ENCODE measurements at places on chromosomes 5 and 9. TPM values are rescaled to one million over a fixed set of nuclear protein-coding genes. Genes with fewer than 3 reads are reported as not detected.
A peak's percentile ranks its signal among the peaks of the same experiment; 100 is the strongest.

GRCh38 chr5:178555771-178556211 lies 34.4 kb downstream of the COL23A1 start:
- no peak for DNase-seq

- peak; percentile 94 for DNase-seq
These were observed 90.8 kb upstream of the ZNF618 start for GRCh38 chr9:113785334-113785733.

The PALM2AKAP2 gene
- 12.0 TPM for total RNA-seq

DNA sequence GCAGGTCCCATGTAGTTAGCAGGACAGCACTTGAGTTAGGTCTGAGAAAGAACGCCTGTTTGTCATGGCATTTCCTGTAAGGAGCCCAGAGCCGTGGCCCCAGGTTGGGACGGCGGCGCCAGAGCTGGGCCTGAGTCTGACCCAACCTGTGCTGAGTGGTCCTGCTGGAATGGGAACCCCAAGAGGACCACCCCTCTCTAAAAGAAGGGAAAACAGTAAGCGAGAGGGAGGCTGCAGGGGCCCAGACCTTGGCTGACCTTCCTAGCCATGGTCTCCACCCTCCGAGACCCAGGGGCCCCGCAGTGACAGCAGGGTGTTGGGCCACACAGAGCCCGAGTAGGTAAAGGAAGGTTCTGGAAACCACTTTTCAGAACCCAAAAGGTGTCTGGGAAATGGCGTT lies 1.8 kb upstream of the LRRC14B start:
- DNase-seq: no peak

DNA sequence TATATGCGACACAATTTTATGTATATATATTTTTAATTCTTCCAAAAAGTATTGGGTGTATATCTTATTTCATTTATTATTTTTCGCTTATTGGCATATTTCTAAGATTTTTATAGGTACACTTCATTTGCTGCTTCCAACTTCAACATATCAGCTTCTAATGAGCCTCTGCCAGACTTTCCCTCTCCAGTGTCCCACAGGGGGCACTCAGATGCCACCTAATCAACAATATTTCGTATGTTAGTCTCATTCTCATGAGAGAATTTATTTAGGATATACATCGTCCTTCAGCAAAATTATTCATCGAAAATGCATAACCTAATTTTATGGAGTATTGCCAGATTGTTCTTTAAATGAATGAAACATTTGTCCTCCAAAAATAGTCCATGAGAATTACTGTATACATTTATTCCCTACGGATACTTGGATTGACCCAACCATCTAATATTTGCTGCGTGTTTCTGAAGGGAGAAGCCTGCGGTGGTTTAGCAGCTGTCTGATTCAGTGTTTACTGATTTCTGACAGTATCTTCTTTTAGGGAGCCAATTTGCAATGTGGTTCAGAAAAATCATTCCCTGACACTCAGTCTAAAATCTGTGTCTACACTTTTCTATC lies 100.6 kb upstream of the SELENOP start:
- no peak for DNase-seq

The CIZ1 gene
- 47.8 TPM for total RNA-seq

The OR1J1 gene
- not detected for total RNA-seq

The EQTN gene
- total RNA-seq: not detected

DNA sequence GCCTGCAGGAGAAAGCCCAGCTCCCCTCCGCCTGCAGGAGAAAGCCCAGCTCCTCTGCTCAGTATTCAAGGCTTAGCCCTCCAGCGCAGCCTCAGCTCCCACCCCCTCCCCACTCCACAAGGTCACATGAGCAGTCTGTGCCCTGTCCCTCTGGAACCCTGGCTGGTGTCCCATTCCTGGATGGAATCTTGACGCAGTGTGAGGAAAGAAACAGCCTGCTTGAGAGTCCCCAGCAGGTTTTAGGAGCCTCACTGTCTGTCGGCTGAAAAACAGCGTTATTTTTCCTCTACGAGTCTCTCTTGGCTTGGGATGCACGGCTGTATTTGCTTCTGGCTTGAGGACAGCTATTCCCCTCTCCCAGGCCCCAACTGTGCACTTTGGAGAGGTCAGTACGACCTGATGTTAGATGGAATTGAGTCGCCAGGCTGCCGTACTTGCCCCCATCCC lies 210.1 kb upstream of the TRIM32 start:
- DNase-seq: peak; percentile 39

The RASEF gene
- 43.9 TPM for total RNA-seq

DNA sequence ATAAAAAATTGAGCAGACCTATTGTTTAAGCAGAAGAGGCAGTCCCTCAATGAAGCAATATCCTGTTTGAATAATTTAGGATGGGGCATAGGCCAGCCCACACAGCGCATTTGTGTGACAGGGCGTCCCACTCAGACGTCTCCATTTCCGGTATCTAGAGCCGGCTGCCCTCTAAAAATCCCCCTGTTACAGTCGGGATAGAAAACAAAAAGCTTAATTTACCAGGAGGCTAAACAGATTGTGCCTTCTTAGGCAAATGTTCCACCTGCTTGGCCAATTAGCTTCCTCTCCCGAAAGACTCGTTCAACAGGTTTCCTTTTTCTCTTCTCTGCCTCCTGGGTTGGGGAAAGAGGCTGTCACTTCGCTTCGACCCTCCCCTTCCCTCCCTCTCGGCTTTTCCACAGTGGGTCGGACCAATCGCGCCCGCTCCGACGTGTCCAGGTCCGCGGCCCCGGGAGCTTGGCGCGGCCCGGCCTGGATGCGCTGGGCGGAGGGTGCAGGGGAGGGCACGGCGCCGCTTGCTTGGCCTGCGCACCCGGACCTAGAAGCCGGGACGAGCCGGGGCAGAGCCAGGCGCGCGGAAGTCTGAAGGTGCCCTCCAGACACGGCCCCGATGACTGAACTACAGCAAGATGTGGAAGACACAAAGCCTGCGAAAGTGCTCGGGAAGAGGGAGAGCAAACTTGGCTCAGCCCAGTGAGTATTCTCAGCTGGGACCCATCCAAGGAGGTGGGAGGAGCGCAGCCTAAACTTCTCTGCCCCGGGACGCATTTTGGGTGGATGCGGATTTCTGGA lies at the start of gene GRAMD2B:
GRAMD2B (plus strand) TSS at position 416 of the 795 bp plus-strand sequence; CDS start at position 614, 198 bp downstream.
- DNase-seq: peak; percentile 94

GRCh38 chr5:149796030-149796429 lies 65.9 kb downstream of the PPARGC1B start:
- no peak for DNase-seq

The IFNA5 gene
- not detected for total RNA-seq

GRCh38 chr5:155381654-155382053 lies 368.1 kb downstream of the KIF4B start:
- DNase-seq: no peak

DNA sequence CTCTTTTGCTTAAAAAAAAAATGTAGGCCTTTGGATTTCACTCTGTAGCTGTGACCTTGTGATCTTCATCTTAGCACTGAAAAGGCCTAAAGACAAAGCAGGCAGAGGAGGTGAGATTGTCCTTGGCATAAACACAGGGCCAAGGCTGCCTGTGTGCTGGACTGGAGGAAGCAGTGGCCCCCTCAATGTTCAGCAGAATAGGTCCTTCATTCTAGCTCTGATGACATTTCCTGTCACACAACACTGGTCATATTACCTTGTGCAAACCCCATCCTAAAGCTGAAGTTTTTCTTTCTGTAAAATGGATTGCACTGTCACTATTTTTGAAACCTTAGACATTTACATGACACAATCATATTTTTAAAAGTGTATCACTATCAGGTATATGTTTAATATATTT lies 147.4 kb downstream of the INSYN2B start:
- DNase-seq: no peak

The TIMD4 gene
- total RNA-seq: 2.8 TPM

The ANKRD18B gene
- total RNA-seq: 2.0 TPM

DNA sequence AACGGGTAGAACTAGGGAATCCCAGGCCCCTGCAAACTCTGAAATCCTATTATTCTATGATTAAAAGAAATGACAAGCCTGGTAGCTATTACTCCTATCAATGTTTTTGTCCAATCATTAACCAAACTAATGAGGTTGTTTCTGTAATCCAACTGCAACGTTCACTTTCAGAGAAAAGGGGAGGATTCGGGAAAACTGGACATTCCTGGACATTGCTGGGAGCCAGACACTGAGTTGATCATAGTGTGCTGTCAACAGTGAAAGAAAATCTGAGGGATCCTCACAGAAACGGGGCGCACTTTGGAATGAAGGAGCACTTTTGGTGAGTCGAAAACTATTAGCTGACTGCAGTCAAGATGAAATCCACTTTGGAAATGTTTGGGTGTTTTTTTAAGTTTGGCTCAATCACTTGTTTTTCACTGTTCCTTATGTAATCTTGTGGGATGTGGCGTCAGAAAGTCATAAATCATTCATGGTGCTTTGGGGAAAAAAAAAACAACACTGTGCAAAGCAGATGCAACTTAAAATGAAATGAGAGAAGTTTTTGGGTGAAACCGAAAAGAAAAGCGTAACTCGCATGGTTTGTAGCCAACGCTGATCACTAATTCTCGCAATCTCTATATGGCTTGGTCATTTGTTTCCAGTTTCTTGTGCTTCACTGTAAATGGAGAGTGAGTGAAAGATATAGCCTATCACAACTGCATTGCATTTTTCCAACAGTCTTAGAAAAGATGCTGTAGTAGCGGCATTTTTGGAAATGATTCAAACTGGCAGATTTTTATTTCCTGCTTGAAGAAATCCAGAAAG lies 51.2 kb upstream of the ADRA1B start:
- DNase-seq: no peak

DNA sequence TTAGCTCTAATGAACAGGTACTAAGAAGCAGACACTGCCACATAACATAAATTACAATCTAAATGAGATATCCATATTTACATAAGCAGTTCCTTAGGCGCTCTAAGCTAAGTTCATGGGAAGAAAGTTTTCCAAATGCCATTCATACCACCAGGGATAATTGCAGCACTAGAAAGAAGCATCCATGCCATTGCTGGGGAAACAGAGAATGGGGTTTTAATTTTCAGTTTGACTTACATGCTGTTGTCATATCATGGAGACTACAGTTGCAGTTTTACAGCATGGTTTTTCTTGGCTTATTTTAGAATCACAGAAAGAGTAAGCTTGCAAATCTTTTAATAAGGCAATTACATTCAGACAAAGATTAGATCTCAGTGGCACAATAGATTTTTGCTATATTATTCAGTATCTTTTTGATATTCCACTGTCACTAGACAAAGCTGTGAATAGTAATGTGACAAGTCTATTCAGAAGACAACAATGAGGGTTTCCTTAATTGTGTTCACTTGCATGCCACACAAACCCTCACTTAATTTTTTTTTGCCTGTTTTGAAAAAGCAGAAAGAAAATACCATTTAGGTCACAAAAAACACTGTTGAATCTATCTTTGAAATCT lies 108.4 kb upstream of the ELAVL2 start:
- DNase-seq: no peak

The IL4 gene
- not detected for total RNA-seq

The ARID3C gene
- total RNA-seq: not detected

- DNase-seq: no peak
These were observed 39.5 kb downstream of the SEMA6A start for GRCh38 chr5:116534964-116535651.

The TMEM215 gene
- not detected for total RNA-seq

DNA sequence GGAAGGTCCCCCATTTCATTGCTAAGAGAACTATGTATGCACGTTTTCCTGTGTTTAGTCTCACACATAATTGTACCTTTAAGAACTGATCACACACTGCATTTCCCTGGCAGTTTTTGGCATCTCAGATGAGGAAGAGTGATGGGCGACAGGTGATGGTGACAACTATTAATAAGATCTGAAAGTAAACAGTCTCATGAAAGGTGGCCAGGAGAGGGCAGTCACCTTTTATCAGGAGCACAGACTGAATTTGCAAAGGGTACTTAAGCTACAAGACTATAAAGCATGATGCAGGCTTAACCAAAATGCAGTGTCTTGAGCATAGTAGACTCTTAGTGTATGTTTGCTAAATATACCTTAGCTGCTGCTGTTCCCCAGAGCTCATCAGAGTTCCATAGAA lies 91.5 kb downstream of the GHR start:
- DNase-seq: peak; percentile 13

GRCh38 chr5:78923622-78923970 lies 61.5 kb downstream of the ARSB start:
- no peak for DNase-seq

DNA sequence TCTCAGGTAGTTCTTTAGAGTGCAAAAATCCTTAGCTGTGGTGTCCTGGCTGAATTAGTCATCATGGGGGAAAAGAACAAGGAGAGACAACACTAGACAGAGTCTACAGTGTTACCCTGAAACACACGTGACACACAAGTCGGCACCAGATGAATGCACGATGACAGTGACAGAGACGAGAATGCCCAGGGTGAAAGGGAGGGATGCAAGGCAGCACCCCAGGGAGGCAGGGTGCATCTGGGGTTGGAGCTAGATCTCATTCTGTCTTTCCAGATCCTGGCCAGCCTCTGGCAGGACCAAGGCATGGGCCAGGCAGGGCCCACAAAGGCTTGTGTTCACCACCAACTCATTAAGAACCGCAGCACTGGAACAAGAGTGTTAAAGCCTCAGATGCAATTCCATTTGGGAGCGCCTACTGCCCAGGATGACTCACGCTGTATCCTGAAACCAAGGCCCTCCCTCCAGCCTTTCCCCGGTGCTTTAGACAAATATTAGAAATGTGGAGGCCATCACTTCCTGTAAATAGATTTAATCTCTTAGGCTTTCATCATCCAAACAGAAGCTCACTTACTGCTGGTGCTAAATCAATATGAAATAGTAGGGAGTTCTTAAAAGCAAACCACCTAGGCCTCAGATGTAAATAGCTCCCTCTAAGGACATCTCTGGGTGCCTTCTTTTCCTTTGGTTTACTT lies 56.1 kb downstream of the IRX2 start:
- DNase-seq: no peak

- no peak for DNase-seq
These were observed 79.4 kb downstream of the LURAP1L start for GRCh38 chr9:12854221-12854620.

The RLN2 gene
- total RNA-seq: not detected

The UBQLN1 gene
- 125 TPM for total RNA-seq

The SLC9A3 gene
- total RNA-seq: 7.9 TPM

GRCh38 chr9:8826281-8826680 lies 1026.7 kb upstream of the DMAC1 start:
- no peak for DNase-seq

- no peak for DNase-seq
These were observed 355.5 kb downstream of the TLR4 start for GRCh38 chr9:118059484-118060278.

- DNase-seq: no peak
These were observed 55.1 kb upstream of the LVRN start for GRCh38 chr5:115907177-115907576.

The TYRP1 gene
- 0.27 TPM for total RNA-seq

GRCh38 chr5:175772747-175773533 lies 98.4 kb upstream of the CPLX2 start:
- no peak for DNase-seq

Measured in thyroid gland (tissue), 4 donors.